ENCODE measurements at places on chromosomes 11 and 22.
A peak's percentile ranks its signal among the peaks of the same experiment; 100 is the strongest.

- DNase-seq = no peak
Observed at GRCh38 chr11:70854901-70855556, 397.3 kb downstream of the SHANK2 start.

DNA sequence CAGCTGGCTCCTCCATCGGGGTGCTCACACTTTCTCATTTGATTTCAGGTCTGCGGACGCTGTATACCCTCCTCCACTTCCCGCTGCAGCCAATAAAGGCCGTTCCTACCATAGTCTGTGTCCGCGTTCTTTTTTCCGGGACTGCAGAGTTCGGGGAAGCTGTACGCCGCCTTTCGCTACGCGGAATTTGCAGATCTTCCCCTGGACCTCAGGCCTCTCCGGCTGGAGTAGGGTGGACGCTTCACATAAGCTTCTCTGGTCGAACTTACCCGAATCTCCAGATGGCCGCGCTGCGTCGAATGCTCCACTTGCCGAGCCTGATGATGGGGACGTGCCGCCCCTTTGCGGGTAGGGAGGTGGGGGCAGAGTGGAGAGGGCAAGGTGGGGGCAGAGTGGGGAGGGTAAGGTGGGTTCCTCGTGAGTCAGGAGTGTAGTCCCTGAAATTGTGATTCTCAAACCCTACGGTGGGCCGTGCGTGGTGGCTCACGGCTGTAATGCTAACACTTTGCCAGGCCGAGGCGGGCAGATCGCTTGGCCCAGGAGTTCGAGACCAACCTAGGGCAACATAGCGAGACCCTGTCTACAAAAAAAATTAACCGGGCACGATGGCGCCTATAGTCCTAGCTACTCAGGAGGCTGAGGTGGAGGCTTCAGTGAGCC is 617 bp downstream of the CSKMT start:
- DNase-seq = peak; percentile 69

GRCh38 chr11:119585043-119585781 is 143.8 kb downstream of the NECTIN1 start:
- DNase-seq = no peak

DNA sequence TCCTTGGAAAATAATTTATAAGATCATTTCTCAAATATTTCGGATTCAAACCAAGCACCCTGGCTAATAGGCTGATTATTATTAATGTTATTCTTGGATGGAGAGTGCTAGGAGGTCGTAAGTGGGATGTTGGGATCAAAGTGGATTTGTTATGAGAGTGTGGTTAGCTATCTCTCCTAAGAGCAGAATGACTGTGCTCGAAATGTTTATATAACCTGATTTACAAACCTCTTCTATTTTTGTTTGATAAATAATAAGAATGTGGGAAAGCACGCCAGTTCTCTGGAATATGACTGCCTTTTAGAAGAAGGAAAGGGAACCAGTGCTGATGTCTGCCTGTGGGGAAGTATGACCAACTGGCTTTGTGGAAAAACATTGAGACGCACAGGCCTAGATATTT is 527.5 kb downstream of the NTM start:
- no peak for DNase-seq

- no peak for DNase-seq
Observed at GRCh38 chr22:28282405-28283067, 363.5 kb upstream of the PITPNB start.

DNA sequence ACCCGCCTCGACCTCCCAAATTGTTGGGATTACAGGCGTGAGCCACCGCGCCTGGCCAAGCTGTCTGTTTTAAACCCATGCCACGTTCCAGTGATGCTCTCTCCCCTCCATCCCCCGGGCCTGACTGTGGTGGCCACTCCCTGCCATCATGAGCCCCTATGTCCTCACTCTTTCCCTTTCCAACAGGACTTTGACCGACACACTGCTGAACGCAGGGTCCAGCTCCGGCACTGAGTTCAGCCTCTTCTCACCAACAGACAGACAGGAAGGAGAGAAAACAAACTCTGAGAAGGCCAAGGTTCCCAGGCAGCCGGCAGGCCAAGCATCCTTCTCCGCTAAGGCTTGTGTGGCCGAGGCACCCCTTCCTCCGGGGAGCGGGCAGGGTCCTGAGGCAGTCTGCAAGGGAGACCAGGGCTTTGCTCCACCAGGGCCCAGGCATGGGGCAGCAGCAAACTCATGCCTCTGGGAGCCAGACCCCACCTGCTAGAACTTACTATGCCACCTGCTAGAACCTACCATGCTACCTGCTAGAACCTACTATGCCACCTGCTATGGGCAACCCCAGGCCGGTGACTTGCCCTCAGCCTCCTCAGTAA is 152.7 kb downstream of the CRYBB2 start:
- DNase-seq = no peak

GRCh38 chr11:61587541-61587941 is 6.7 kb upstream of the SYT7 start:
- DNase-seq = peak; percentile 14

DNA sequence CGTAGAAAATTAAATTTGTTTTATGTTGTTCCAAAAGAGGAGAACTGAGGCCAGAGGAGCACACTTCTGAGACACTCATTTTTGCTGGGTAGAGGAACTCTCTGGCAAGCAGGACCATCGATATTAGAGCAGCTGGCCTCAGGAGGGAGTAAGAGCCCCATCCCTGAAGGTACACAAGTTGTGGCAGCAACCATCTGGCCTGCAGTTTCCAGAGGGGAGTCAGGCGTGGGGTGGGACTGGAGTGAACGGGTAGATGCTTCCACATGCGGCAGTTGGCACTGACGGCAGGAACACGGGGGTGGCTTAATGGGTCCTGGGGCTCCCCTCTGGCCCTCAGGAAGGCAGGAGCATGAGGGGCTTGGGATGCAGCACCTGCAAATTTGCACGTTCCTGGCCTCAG is 13.2 kb upstream of the SSTR3 start:
- DNase-seq = no peak

GRCh38 chr22:30472994-30473720 is 1.3 kb upstream of the SEC14L3 start:
- DNase-seq = no peak

All from CD4-positive, alpha-beta T cell treated with Interleukin-1 beta for 1 hour (primary cell).